ENCODE measurements at places on chromosomes 11 and 22. TPM values are rescaled to one million over a fixed set of nuclear protein-coding genes. Genes with fewer than 3 reads are reported as not detected.

MEI1 gene
- 1.5 TPM for total RNA-seq

PATL1 gene
- 43.0 TPM for total RNA-seq

GAS2 gene
- 14.5 TPM for total RNA-seq

- no peak overlapping the region for H3K4me3 ChIP-seq
- H3K4me1 ChIP-seq = peaks cover 22% of the 10 kb centered on the region
- DNase-seq = no peak
- no peaks in the 10 kb centered on the region for H3K27me3 ChIP-seq
These were observed 75.2 kb downstream of the PTPRJ start for GRCh38 chr11:48055292-48056132.

GRCh38 chr11:65919573-65920371 is 546 bp downstream of the DRAP1 start:
- peaks cover 6% of the 10 kb centered on the region for H3K4me1 ChIP-seq
- H3K4me3 ChIP-seq = peak overlapping the region; percentile 84
- peaks cover 2% of the 10 kb centered on the region for H3K27me3 ChIP-seq
- peak; percentile 48 for DNase-seq
- H3K36me3 ChIP-seq = peaks cover 5% of the 10 kb centered on the region

- H3K36me3 ChIP-seq = peaks cover 4% of the 10 kb centered on the region
- H3K4me3 ChIP-seq = peak overlapping the region; percentile 71
- H3K4me1 ChIP-seq = peaks cover 8% of the 10 kb centered on the region
These were observed 24.4 kb downstream of the SHANK3 start for GRCh38 chr22:50696799-50697561.

DNA sequence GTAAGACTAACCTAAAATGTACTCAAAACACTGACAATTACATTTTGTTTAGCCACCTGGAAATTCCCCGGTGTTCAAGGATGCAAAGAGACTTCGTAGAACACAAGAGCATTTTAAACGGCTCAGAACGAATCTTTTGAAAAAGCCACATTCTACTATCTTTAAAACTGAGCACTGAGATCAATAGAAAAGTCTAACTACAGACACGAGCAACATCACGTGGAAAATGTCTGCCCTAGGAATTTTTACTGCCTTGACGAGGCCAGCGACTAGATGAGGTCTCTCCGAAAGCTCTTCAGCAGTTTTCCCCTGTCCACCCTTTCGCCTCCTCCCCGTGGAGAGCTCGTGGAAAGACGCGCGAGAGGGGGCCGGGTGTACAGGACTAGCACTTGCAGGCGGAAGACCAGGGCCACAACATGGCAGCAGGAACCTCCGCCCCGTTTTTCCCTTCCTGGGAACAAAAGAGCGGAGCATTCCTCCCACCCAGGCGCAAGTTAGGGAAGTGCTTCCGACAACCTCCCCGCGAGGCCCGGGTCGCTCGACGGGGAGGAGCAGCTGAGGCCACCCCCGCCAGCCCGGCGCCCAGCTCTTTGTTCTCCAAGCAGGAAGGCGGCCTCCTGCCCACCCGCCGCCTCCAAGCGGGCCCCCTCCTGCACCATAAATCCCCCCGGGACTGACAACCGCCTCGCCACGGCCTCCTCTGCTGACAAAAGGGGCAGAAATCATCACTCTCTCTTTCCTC is 1.1 kb downstream of the EIF4G2 start:
- peak; percentile 29 for DNase-seq
- H3K27ac ChIP-seq = peak overlapping the region; percentile 99
- peaks cover 43% of the 10 kb centered on the region for H3K4me1 ChIP-seq
- H3K36me3 ChIP-seq = peaks cover 43% of the 10 kb centered on the region

- H3K36me3 ChIP-seq = peaks cover 2% of the 10 kb centered on the region
- no peak overlapping the region for H3K27ac ChIP-seq
- DNase-seq = no peak
- H3K27me3 ChIP-seq = no peaks in the 10 kb centered on the region
- no peak overlapping the region for H3K4me3 ChIP-seq
- no peaks in the 10 kb centered on the region for H3K4me1 ChIP-seq
These were observed 42.5 kb downstream of the MCM5 start for GRCh38 chr22:35442471-35442870.

- H3K4me3 ChIP-seq = peak overlapping the region; percentile 97
- DNase-seq = no peak
- H3K36me3 ChIP-seq = peaks cover 4% of the 10 kb centered on the region
- peak overlapping the region; percentile 95 for H3K27ac ChIP-seq
These were observed 926 bp downstream of the CCDC157 start for GRCh38 chr22:30357650-30358215.

DNA sequence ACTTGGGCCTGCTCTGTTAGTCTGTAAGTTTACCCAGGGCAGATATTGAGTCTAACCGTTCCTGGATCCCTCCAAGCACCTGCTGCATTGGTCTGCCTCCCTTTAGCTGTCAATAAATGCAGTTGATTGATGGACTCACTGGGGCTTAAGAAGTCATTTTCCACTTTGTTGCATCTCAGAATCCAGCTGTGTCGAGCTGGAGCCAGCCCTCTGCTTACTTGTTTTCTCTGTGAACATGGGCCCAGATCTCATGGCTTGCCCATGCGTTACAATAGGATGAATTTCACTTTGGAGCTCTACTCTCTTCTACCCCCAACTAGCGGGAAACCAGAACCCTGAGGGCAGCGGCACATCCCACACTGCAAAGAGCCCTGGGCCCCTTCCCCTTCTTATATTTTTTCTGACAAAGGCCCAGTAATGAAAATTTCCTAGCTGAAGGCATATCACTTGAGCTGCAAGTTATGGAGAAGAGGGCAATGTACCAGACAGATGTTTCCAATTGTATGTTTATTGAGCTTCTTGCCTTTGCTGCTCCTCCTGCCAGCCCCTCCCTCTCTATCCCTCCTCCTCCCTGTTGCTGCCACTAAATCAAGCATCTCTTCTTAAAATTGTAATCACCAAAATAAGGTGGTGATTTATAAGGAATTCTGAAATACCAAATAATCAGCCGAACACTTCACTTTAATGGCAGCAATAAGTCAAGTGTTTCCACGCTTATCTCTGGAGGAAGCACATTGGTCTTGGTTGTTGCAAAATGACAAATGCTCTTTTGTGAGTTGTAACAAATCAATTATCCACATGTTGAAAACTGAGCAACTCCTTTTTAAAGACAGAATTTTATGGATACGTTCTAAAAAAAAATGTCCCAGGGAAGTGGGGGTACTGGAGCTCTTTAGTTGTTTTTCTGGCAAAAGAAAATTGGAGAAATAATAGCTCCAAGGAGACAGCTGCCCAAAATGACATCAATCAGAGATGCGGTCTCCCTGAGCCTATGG is 212.3 kb upstream of the ZBED5 start:
- no peak for DNase-seq
- H3K27ac ChIP-seq = no peak overlapping the region
- no peak overlapping the region for H3K4me3 ChIP-seq
- peaks cover 30% of the 10 kb centered on the region for H3K27me3 ChIP-seq
- peaks cover 1% of the 10 kb centered on the region for H3K4me1 ChIP-seq
- no peaks in the 10 kb centered on the region for H3K36me3 ChIP-seq

- H3K27ac ChIP-seq = no peak overlapping the region
- H3K36me3 ChIP-seq = no peaks in the 10 kb centered on the region
- DNase-seq = no peak
- no peak overlapping the region for H3K4me3 ChIP-seq
- H3K27me3 ChIP-seq = peaks cover 29% of the 10 kb centered on the region
These were observed 9.0 kb downstream of the TNNT3 start for GRCh38 chr11:1928470-1928890.

- no peaks in the 10 kb centered on the region for H3K36me3 ChIP-seq
- no peak overlapping the region for H3K27ac ChIP-seq
- H3K27me3 ChIP-seq = no peaks in the 10 kb centered on the region
- no peak overlapping the region for H3K4me3 ChIP-seq
- peaks cover 30% of the 10 kb centered on the region for H3K4me1 ChIP-seq
- DNase-seq = no peak
These were observed 69.5 kb downstream of the ARHGAP42 start for GRCh38 chr11:100756559-100756958.

- no peak within 1 kb of the TSS for H3K4me3 ChIP-seq
- peaks cover 14% of the 10 kb centered on the region for H3K27me3 ChIP-seq
- H3K27ac ChIP-seq = no peak within 1 kb of the TSS
- no peak for DNase-seq
- no peaks in the 10 kb centered on the region for H3K36me3 ChIP-seq
- H3K4me1 ChIP-seq = peaks cover 6% of the 10 kb centered on the region
These were observed at the start of the genes C11orf21 and TSPAN32 for GRCh38 chr11:2301631-2302305. Gene C11orf21 (minus strand): TSS chr11:2301918. CDS start chr11:2301808, 110 bp downstream. Gene TSPAN32 (plus strand): TSS chr11:2302013. CDS start chr11:2302150, 137 bp downstream.

GRCh38 chr22:36417281-36417686 is 29.5 kb upstream of the MYH9 start:
- H3K27ac ChIP-seq = no peak overlapping the region
- H3K27me3 ChIP-seq = no peaks in the 10 kb centered on the region
- H3K36me3 ChIP-seq = no peaks in the 10 kb centered on the region

DNA sequence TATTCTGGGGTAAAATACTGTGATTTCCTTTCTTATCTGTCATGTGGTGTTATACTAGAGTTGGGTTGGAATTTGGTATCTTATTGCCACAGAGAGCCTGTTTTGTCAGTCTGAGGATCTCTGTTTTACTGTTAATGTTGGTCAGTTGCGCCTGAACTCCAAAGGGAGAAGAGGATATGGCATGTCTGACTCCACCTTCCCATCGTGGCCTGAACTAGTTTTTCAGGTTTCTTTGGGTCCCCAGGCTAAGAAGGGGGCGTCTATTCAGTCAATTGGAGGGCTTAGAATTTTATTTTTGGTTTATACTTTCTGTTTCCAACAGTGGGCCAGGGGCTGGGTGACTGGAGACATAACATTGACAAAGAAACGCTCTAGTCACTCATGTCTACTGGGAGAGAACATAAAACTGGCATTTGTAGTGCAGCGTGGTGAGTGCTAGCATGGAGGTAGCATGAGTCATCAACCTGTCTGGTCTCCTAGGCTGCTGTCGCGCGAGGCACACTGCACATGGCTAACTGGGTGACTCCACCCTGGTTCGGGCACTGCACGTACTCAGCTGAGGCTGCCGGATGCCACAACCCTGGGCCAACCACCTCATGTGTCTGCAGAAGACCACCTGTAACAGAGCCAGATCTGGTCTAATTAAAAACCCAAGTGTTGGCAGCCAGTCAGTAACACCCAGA is 120.1 kb upstream of the OR9Q1 start:
- no peak for DNase-seq
- no peaks in the 10 kb centered on the region for H3K36me3 ChIP-seq
- H3K4me3 ChIP-seq = no peak overlapping the region
- H3K4me1 ChIP-seq = peaks cover 5% of the 10 kb centered on the region
- H3K27me3 ChIP-seq = no peaks in the 10 kb centered on the region

DNA sequence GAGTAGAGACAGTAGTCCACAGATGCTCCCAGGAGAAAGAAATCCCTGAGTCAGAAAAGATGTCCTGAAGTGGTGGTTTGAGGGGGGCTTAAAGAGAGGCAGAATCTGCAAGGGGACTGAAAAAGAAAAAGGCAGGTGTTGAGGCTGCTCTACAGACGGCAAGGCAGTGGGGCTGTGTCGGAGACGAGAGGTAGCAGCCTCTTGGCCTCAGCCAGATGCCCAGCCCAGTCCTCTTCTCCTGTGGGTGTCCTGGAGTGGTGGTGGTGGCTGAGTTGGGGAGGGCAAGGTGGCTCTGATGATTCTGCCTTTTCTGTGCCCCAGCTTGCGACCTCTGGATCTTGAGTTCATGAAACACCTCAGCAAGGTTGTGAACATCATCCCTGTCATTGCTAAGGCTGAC is 9.3 kb upstream of the WBP2NL start:
- DNase-seq = no peak
- peak overlapping the region; percentile 34 for H3K27ac ChIP-seq
- peaks cover 9% of the 10 kb centered on the region for H3K36me3 ChIP-seq
- no peaks in the 10 kb centered on the region for H3K4me1 ChIP-seq
- no peaks in the 10 kb centered on the region for H3K27me3 ChIP-seq

DNA sequence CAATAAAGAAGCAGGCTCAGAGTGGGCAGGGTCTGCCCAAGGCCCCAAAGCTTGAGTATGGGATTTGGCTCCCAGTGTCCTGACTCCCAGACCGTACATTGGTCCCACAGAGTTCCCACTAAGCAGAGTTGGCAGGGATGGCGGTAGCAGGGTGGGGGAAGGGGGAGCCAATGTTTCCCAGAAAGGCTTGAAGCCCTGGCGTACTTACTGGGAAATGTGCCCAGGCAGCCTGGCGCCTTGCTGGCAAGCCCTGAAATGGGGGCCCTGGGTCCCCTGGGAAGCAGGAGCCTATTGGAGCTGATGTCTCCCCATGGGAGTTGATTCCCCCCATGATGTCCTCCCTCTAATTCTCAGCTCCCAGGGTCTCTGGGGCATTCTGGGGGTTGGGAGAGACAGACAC is 9.3 kb downstream of the ARHGEF17 start:
- no peak for DNase-seq
- no peaks in the 10 kb centered on the region for H3K27me3 ChIP-seq
- peaks cover 39% of the 10 kb centered on the region for H3K4me1 ChIP-seq
- no peak overlapping the region for H3K4me3 ChIP-seq
- H3K36me3 ChIP-seq = peaks cover 10% of the 10 kb centered on the region
- no peak overlapping the region for H3K27ac ChIP-seq

DNA sequence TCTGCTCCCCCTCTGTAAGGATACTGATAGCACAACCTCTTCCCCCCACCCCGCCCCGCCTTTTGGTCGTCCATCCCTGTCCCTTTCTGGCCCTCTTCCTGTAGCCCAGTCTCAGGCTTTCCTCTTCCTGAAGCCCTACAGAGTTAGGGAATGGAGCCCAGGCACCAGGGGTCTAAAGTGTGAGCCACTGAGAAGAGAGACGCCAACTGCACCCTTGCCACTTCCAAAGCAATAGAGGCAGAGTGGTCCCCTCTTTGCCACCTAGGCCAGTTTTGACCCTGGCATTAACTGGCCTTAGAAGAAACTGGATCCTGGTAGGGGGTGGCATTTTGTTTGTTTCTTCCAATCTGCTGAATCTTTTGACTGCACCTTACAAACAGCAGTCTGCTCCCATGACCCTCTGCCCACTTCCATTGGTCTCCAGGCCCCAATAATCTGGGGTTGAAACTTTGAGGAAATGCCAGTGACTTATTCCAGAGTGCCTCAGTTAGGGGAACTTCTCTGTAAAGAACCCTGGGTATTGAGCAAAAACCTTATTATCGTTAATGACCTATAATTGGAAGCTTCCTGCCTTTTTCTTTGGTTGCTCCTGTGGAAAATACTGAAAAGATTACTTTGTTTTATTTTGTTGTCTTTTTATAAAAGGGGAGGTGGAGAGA is 9.7 kb upstream of the GRK2 start:
- H3K36me3 ChIP-seq = peaks cover 20% of the 10 kb centered on the region
- DNase-seq = no peak
- H3K4me3 ChIP-seq = no peak overlapping the region
- H3K27me3 ChIP-seq = peaks cover 9% of the 10 kb centered on the region
- peaks cover 2% of the 10 kb centered on the region for H3K4me1 ChIP-seq

- H3K27me3 ChIP-seq = peaks cover 8% of the 10 kb centered on the region
- no peak overlapping the region for H3K4me3 ChIP-seq
- no peak overlapping the region for H3K27ac ChIP-seq
- H3K36me3 ChIP-seq = no peaks in the 10 kb centered on the region
- DNase-seq = no peak
- peaks cover 12% of the 10 kb centered on the region for H3K4me1 ChIP-seq
These were observed 48.1 kb upstream of the HMGXB4 start for GRCh38 chr22:35209203-35209602.

DNA sequence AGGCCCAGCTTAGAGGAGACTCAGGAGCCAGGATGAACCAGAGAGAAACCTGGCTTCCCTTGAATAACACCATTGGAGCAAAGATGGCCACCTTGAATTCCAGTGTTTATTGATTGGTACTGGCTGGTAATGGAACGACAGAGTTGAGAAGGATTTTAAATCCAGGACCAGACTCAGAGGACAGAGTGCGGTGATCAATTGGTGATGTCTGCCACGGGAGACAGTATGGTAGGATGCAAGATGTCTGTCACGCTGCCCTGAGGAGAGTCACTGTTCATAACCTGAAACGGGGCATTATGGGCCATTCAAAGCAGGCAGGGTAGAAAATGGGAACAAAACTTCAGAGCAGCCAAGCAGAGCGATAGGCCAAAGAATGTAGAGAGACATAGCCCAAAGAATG is 55.4 kb upstream of the ISX start:
- no peaks in the 10 kb centered on the region for H3K4me1 ChIP-seq
- no peak overlapping the region for H3K27ac ChIP-seq
- H3K4me3 ChIP-seq = no peak overlapping the region
- H3K36me3 ChIP-seq = no peaks in the 10 kb centered on the region
- no peak for DNase-seq
